Gastrocnemius medialis (tissue), 4 donors: ENCODE measurements at places on chromosomes 1 and 21. TPM values are rescaled to one million over a fixed set of nuclear protein-coding genes. Genes with fewer than 3 reads are reported as not detected.

GRCh38 chr1:232178191-232178590, 451.7 kb downstream of the SIPA1L2 start:
- no peak for DNase-seq

GRCh38 chr1:23356471-23357137, 12.5 kb upstream of the HNRNPR start:
- DNase-seq, result no peak

GRCh38 chr1:89286549-89287180, 14.0 kb upstream of the GBP5 start:
- no peak for DNase-seq

GRCh38 chr1:114353262-114353661, 157.7 kb downstream of the TRIM33 start:
- no peak for DNase-seq

GRCh38 chr21:42081931-42082381, 10.8 kb downstream of the UMODL1 start:
- no peak for DNase-seq

- DNase-seq, result no peak
These were observed 35.1 kb upstream of the GRIK3 start for GRCh38 chr1:37069406-37069805.

- DNase-seq, result no peak
These were observed 73.4 kb downstream of the BACE2 start for GRCh38 chr21:41241341-41241740.

DNA sequence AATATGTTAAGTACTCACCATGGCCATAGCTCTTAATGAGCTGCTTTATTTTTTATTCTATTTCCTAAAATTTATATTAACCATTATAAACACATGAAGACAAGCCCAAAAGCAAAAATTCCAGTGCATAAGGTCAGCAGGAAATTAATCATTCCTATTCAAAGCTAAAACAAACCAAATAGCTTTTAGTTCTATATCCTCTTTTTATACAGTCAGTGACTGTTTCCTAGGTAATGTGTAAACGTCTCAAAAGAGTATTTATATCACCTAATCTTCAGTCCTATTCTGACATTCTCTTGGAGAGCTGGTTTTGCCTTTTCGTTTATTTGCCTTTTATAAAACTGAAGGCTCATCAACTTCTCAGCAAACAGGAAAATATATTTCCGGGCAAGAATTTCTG, 4.2 kb downstream of the GOLPH3L start:
- DNase-seq, result no peak

GRCh38 chr1:57835620-57836019, 411.8 kb upstream of the DAB1 start:
- DNase-seq, result no peak

- DNase-seq, result no peak
These were observed 954.9 kb downstream of the ADGRL2 start for GRCh38 chr1:82755671-82756070.

GRCh38 chr1:63318201-63318979, 4.0 kb upstream of the FOXD3 start:
- DNase-seq, result no peak

DNA sequence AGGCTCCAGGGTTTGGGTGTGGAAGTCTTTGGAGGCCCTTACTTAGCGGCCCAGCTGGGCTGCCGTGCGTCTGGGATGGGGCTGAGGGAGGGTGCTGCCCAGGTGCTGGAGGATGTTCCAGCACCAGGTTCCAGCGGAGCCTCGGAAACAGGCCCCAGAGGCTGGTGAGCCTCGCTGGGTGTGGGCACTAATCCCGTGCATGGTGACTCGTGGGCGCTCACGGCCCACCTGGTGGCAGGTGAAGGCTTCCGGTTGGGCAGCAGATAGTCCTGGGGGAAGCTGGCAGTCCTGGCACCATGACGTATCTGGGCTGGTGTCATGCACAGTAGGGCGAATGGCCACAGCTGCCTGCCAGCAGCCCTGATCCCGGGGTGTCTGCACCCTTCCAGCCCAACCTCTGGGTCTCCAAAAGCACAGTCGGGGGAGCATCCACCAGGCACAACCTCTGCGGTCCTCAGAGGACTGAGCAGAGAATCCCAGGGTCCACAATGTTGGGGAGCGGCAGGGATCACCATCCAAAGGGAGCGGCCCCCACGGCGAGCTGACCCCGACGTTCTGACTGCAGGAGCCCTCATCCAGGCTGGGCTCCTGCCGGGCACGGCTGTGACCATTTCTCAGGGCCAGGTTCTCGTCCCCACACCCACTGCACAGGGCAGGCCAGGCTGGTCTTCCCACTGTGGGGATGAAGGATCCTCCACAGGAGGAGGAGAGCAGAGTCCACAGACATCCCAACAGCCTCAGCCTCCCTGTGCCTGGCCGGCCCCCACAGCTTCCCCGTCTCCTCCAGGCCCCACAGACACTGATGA, 25.3 kb downstream of the FTCD start:
- DNase-seq, result no peak

DNA sequence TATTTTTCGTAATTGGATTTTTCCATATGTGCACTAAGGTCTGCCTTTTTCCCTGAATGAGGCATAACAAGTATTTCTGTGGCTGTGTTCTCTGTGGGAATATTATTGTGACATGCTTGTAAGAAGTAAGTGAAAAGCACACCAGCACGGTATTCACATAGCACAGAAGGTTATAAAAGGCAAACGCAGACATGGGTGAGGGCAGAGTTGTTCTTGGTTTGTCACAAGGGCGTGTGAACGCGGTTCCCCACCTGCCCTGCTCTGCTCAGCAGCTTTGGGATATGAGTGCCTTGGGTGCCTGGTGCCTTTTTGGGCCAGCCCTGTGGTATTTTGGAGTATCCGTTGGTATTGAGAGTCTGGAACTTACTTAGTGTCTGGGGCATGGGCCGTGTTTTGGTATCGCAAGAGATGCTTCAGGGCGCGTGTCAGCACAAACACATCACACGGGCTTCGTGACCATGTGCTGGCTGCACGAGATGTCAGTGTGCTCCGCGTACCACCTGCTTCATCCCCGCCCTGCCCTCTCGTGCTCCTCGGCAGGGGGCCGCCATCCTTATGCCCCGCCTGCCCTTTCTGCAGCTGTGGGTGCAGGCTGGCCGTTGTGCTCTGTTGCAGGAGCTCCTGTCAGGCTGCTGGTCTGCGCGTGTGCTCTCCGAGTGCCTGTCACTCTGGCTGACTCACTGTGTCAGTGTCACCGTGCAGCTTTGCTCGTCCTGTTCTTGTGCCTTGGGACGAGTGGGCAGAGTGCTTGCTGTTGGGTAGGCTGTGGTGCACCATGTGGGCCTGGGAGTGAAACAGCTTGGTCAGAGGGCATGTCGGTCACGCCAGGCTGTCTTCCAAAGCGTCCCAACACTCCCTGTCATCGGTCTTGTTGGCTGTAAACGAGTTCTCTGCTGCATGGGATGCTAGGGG, 15.0 kb downstream of the SKI start:
- DNase-seq, result peak; percentile 42

DNA sequence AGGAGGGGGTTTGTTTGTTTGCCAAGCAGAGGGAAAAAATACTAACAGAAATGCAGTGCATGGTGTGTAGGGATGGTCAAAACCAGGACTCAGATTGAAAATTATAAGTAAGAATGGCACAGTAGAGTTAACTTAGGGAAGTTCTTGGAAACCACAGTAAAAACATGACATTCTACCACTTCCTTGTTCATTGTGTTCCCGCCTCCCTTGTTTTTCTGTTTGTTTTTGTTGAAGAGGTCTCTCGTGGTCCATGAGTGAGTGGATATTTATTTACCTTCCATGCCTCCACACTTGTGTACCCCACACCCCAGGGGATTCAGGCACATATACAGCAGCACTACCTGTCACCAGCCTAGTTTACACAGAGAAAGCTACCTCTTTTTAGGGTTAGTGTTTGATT, 69.6 kb downstream of the OLFML2B start:
- DNase-seq, result no peak

DNA sequence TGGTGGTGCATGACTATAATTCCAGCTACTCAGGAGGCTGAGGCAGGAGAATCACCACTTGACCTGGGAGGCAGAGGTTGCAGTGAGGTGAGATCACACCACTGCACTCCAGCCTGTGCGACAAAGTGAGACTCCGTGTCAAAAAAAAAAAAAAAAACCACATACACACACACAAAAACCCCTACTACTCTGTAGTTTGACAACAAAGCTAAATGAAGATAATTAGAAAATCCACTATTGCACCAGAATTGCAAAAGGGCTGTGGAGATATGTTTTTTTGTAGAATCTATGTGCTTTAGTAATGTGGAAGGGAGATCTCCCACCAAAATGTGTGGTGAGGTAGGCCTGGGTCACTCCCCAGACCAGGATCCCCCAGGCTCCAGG, 32.2 kb upstream of the KHDRBS1 start:
- no peak for DNase-seq

GRCh38 chr1:117335376-117336086, 31.7 kb upstream of the MAN1A2 start:
- DNase-seq, result no peak

DNA sequence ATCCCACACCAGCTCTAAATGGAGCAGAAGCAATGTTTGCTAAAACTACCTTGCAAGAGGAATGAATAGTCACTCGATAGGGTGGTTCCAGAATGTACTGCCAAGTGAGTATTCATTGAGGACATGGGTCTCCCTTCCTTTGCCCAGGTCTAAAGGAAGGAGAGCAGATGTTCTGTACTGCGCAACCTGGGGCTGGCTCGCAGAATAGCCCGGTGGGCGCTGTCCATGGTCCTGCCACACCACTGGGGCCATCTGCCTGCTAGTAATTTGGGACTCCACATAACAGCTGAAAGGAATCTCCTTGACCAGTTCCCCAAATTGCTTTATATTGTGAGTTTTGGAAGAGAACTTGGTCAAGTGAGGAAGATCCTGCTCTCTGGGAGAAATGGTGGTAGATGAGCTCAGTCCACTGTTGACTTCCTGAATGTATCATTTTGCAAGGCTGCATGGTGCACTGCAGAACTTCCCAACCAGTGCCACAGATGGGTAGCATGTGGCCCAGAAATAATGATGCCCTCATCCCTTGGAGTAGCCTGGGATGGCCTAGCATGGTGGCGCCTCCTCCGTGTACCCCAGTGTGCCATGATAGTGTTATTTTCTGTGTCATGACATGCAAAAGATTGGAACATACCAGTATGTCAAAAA, 5.7 kb downstream of the SLC6A17 start:
- no peak for DNase-seq

GRCh38 chr21:31670070-31670469, 10.6 kb downstream of the SOD1 start:
- no peak for DNase-seq

DNA sequence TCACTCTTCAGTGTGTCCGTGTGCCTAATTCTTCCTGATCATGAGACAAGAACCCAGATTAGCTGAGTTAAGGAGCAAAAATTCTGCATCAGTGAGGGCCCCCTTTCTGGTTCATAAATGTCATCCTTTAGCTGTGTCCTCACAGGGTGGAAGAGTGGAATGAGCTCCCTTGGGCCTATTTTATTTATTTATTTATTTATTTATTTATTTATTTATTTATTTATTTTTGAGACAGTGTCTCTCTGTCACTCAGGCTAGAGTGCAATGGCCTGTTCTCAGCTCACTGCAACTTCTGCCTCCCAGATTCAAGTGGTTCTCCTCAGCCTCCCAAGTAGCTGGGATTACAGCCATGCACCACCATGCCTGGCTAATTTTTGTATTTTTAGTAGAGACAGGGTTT, 131.7 kb downstream of the PATJ start:
- DNase-seq, result no peak

The NPHS2 gene
- not detected for total RNA-seq

The WNT2B gene
- 0.03 TPM for total RNA-seq

The EXTL2 gene
- total RNA-seq, result 4.9 TPM
